ENCODE measurements at places on chromosomes 2 and 18. TPM values are rescaled to one million over a fixed set of nuclear protein-coding genes. Genes with fewer than 3 reads are reported as not detected.

Gene SETBP1
- 35.1 TPM for polyA plus RNA-seq

Gene UGT1A8
- polyA plus RNA-seq: not detected

DNA sequence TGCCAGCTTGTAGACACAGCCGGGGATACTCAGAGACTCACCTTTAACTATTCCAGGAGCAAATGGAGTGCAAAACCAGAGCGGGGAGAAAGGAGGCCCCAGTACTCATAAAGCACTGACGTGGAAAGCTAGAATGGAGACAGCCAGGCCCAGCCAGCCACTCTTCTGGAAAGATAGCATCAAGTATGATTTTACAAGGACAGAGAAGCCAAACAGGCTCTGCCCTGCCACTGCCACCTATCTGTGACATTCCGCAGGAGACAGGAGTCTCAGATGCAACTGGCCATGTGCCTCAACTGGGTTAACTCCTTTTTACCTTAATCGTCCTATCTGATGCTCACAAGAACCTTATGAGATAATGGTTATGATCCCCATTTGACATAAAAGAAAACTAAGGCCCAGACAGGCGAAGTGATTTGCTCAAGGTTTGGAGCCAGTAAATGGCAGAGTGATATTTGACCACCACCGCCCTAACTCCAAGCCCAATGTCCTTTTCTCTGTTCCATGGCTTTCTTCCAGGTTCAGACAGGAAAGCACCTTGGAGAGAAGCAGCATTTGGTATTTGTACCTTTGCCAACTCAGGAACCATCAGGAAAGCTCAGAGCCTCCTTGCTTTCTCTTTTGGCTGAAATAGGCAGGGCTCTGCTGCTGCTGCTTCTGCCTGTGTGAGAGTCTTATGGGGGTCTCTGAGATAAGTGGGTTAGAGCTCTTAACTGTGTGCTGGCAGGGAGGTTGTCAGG lies 15.6 kb downstream of the KIF3C start:
- DNase-seq: no peak

DNA sequence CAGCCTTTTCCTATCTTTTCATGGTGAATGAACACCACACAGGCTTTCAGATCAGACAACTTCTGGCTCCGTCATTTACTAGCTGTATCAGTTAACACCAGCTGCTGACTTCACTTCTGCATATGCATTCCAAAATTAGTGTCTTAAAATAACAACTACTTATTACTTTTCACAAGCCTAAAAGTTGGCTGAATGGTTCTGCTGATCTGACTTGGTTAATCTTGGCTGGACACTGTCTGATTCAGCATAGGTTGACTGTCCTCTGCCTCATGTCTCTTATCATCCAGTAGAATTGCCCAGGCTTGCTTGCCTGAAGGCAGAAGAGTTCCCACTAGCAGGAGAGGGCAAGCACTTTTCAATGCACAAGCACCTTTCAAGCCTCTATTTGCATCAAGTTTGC lies 72.7 kb downstream of the MARCHF4 start:
- no peak for DNase-seq

Gene GPBAR1
- 2.2 TPM for polyA plus RNA-seq

All from renal pelvis (tissue), 12 donors.